Activated naive CD4-positive, alpha-beta T cell (primary cell): ENCODE measurements at places on chromosomes 3 and 15.

- DNase-seq, result no peak
Observed at GRCh38 chr3:113161661-113162060, 49.7 kb upstream of the BOC start.

- no peak for DNase-seq
Observed at GRCh38 chr15:58505581-58505980, 73.8 kb downstream of the LIPC start.

GRCh38 chr3:13093687-13094086 is 20.5 kb upstream of the IQSEC1 start:
- DNase-seq, result no peak

DNA sequence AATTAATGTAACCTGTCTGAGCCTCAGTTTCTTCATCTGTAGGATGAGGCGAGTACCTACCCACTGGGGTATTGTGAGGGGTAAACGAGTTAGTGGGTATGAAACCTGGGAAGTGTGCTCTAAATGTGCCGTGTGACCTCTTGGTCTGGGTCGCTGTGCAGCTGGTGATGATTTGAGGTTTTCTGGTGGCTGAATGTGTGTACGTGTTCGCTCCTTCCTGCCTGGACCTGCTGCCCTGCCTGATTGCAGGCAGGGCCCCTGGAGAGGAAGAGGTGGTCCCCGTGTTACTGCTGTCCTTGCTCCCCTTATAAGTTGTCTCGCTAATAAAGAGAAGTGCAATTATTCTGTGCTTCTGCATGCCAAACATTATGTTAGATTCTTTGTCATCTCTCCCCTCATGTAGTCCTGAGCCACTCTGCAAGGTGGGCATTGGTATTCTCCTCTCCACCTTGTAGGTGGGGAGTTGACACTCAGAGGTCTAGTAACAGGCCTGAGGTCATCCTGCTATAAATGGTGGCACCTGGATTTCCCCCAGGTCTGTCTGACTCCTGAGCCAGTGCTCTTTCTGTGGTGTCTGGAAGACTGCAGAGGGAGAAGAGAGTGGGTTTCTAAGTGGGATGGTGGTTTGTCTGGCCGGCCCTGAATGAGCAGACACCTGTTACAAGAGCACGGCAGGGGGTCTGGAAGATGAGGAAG is 15.7 kb downstream of the PDIA5 start:
- DNase-seq, result no peak

- DNase-seq, result no peak
Observed at GRCh38 chr3:53238051-53238850, 17.6 kb downstream of the TKT start.

- DNase-seq, result no peak
Observed at GRCh38 chr3:8988384-8988655, 25.0 kb upstream of the RAD18 start.

DNA sequence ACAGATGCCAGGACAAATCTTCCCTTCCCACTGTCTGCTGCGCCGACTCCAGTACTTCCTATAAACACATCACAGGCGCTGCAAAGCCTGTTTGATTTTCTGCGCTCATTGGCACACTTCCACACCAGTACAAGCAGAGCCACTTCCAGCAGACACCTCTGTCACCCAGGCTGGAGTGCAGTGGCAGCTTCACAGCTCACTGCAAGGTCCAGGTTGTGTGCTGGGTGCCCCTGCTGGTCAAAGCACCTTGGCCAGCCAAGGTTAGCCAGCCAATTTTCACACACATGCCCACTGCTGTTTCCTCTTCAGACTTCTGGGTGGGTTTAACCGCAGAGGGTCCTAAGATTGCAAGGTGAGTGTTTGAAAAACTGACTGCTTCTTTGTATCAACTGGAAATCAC is 4.9 kb downstream of the CHDH start:
- DNase-seq, result no peak

DNA sequence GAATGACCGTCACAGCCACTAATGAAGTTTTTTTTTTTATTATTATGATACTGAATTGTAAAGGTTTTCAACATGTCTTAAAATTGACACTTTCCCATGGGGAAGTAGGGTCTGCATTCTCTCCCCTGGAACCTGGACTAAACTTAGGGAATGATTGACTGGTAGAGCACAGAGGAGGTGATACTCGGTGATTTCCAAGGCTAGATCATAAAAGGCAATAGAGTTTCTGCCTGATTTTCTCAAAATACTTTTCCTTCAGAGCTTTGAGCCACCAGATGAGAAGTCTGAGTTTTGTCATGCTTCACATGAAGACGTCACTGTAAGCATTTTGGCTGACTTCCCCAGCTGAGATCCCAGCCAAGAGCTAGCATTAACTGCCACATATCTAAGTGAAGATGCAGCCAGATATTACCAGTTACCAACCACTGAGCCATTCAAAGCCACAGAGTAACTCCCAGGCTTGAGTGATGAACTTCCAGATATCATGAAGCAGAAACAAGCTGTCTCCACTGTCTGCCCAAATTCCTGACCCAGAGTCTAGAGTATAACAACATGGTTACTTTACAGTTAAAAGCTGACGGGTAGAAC is 105.8 kb downstream of the LSAMP start:
- no peak for DNase-seq

DNA sequence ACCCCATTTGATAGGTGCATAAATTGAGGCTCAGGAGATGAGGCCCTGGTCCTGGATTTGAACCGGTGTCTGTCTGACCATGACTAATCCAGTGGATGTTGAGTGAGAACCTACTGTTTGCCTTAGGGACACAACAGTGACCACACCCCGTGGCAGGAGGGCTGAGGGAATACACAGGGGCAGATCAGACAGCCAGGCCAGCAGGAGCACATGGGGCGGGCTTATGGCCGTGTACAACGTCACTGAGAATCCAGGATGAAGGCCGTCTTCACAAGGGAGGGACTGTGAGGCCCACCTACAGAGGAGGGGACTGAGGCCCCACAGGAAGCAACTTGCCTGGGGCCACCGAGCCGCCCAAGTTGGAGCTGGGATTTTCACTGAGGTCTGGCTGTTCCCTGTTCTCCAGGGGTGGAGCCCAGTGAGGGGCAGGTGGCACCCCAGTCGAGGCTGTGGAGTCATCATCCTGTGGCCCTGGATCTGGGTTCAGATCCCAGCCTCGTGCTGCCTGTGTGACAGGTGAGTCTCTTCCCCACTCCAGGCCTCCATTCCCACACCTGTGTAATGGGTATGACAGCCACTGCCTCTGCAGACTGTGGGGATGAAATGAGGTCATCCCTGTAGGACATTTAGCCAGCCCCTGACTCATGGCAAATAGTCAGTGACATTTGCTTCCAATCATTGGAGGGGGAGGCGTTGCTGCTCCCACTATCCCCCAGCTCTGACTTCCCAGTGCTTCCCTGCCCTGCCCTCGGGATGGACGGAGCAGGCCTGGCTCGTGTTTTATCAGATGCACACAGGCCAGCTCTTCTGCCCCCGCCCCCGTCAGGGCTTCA is 6.3 kb upstream of the PLXND1 start:
- no peak for DNase-seq

GRCh38 chr3:67044955-67045354 is 46.8 kb downstream of the KBTBD8 start:
- no peak for DNase-seq

DNA sequence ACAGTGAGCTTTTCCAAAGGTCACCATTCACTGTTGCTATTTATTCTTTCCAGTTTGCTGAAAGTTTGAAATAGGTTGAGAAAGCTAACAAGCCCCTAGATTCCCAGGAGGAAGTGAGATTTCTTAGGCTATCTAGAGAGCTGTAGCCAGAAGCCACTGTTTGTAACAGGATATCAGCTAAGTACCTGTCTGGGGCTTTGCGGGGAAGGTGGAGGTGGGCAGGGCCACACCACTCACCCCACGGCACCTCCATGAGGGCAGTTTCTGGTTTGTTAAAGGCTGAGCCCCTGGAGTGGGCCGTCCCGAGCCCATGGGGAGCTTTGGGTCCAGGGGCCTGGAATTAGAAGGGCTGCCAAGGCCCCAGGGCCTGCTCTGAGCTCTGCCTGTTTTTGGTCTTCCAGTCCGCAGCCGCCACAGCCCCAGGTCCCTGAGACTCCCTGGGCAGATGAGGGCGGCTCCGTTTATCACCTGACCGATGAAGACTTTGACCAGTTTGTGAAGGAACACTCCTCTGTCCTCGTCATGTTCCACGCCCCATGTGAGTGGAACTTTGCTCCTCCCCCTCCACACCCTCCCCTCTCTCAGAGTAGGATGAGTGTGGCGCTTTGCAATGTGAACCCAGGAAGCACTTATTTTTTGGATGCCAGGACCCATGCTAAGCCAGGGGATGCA is 63.4 kb downstream of the PDIA5 start:
- no peak for DNase-seq

GRCh38 chr3:58082047-58082446 is 73.8 kb downstream of the FLNB start:
- DNase-seq, result no peak

DNA sequence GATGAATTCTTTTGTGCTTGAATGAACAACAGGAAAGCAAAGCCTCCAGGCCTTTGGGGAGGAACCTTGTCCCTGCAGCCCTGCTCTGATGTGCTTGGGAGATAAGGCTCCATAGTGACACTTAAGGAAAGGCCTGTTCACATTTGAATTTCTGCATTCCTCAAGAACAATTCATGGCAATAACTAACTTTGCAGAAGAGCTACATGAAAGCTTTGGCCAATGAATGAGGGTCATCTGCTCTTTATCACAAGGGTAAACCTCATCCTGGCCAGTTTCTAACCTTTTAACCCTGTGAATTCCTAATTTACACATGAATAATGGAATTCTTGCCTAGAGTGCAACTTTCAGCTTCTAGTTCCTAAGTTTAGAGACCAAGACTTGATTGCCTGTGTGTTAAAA is 5.6 kb downstream of the PRTG start:
- no peak for DNase-seq

- no peak for DNase-seq
Observed at GRCh38 chr3:9175421-9175820, 74.0 kb downstream of the SRGAP3 start.

DNA sequence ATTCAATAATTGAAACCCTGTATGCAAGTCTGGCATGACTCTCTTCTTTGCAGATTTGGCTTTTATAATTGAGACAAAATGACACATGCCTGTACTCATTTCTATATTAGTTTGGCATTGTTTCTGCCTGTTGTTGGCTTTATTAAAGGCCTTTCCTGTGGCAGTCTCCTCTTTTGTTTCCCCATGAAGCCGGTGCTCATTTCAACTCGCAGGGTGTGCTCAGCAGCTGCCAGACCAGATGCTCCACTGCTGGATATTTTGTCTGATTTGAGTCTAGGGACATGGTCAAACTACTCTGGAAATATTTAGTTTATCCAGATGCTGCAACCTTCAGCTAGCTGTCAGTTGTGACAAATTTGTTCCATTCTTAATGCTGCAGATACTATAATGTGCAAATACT is 445.3 kb downstream of the NAALADL2 start:
- no peak for DNase-seq

DNA sequence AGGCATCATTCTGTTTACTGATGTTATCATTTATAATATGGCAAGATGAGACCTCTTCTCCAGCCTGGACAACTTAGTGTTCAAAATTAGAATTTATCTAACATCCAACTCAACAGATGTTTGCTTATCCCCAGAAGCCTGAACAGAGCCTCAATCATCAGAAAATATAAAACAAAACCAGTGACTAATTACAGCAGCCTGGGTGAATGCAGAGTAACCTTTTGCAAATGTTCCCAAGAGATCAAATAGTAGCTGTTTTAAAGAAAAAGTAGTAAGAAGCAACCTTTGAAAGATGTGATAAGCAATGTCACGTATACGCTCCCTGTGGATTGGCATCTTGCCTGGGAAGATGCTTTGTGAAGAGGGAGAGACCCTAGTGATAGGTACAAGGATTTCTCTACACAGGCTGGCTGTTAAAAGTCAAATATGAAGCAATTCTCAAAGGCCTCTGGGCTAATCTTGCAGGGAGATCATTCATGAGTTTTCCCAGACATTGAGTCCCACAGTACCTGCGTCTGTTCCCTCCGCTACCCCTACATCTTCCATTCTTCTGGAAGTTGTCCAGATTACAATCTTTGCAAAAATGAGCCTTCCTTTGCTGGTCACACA is 39.3 kb upstream of the PRICKLE2 start:
- no peak for DNase-seq

GRCh38 chr3:25294169-25294805 is 133.8 kb upstream of the RARB start:
- no peak for DNase-seq

GRCh38 chr15:92155934-92156333 is 237.7 kb upstream of the ST8SIA2 start:
- no peak for DNase-seq

DNA sequence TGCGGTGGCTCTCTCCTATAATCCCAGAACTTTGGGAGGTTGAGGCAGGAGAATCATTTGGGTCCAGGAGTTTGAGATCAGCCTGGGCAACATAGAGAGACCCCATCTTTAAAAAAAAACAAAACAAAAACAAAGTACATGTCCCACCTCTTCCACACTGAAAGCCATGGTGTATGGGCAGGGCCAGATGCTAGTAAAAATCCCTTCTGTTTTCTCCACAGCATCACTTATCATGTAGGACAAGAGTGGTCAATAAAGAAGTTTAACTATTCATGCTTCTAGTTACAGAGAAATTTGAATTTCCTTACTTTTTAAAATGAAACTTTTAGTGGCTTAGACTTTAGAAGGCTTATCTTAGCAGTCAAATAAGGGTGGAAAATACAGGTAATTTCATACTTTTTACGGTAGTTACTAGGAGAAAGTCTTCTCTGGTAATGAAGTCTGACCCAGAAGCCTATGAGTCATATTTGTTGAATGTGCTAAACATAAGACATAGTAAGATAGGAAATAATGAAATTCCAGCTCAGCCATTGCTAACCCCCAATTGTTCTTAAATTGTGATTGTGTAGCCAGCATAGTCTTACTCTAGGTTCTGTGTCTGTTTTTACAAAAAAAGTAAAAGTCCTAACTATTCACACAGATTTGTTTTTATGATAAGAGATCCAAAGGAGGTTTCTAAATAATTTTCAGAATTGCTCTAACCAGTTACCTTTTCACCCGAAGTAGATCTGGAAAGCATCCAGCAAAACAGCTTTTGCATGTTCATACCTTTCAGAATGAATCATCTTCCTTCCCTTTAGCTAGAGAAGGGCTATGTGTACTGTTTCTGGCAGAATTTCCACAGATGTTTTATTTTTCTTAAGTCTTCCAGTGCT is 16.4 kb upstream of the ZNF609 start:
- no peak for DNase-seq

GRCh38 chr15:29736012-29736743 is 86.1 kb downstream of the TJP1 start:
- no peak for DNase-seq

- no peak for DNase-seq
Observed at GRCh38 chr3:112755845-112756613, 90.6 kb downstream of the CD200R1L start.

- DNase-seq, result no peak
Observed at GRCh38 chr3:56890448-56891091, 88.8 kb upstream of the ARHGEF3 start.

- no peak for DNase-seq
Observed at GRCh38 chr3:94081884-94082283, 19.0 kb downstream of the NSUN3 start.
